Right renal cortex interstitium (tissue), 3 donors: ENCODE measurements at places on chromosomes 12 and 14.
A peak's percentile ranks its signal among the peaks of the same experiment; 100 is the strongest.

GRCh38 chr14:59919570-59920377, at the start of gene LRRC9:
TSS of gene LRRC9 (plus strand) at chr14:59920144.
- peak; percentile 36 for DNase-seq

DNA sequence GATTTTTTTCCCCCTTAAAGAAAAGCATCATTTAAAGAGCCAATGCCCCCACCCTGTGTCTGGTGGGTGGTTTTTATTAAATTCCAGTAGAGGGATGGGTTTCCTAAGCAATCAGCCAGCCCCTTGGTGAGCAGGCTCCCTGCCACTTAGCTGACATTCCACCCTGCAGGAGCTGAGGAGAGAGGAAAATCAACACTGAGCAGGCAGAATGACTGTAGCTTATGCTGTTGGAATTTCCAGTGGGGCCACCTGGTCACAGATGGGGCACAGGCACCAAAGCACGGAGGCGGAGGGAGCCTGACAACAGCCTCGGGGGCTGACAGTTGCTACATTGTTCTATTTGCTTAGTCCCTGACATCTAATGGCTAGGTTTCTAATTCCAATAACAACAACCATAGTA, 127.7 kb downstream of the TMEM30B start:
- peak; percentile 27 for DNase-seq

- DNase-seq: no peak
These were observed 638 bp downstream of the PLEKHG3 start for GRCh38 chr14:64704743-64705380.

DNA sequence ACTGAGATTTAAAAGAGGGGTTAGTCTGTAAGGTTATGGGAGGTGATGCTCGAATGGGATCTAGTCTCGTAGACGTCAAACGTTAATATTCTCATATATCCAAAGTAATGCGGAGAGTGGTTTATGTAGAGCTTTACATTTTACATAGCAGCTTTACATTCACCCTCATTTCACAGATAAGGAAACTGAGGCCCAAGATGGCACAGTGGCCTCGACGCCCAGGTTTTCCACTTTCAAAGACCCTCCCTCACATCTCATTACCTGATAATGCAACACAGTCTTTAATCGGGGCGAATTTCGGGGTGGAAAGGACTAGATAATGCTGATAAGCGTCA, 450 bp upstream of the TDG start:
- no peak for DNase-seq
